Smooth muscle cell of the brain vasculature (primary cell): ENCODE measurements at places on chromosomes 1 and 21.

- DNase-seq, result peak; percentile 87
Observed at GRCh38 chr1:234373064-234373958, at the start of gene COA6. TSS of gene COA6 (plus strand) at chr1:234373456. CDS start at chr1:234373467, 11 bp downstream.

DNA sequence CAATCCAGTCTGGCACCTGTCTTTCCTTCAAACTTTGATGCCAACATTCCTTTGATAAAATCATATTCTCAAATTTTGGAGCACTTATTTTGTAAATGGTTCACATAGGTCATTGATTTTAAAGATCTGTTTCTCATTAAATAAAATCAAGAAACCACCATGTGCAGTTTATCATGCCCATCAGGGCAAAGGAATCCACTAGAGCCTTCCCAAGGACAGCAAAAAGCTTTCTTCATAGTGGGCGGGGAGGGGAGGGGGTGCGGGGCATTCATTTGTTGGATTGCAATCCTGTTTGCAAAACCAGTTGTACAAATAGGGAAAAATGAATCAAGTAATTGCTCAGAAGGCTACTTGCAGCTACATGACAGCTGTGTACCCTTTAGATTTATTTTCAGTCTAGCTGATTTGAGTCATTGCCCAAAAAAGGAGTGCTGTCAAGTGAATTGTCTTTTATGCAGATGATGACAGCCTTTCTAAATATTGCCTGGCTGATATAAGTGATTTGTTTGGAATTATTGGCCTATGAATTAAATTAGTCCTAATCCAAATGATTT, 23.0 kb downstream of the LRRC8B start:
- no peak for DNase-seq

DNA sequence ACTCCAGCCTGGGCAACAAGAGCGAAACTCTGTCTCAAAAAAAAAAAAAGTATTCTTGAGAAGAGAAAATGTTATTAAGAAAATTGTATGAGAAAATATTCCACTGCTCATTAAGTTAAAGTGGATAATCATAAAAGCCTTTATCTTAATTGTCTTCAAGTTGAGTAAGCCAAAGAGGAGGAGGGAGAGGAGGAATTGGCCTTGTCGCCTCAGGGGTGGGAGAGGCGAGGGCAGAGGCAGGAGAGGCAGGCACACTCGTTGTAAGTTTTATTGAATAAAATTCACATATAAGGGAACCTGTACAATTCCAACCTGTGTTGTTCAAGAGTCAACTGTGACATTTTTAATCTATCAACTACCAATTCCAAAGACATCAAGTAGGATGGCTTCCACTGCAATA, 820.3 kb downstream of the USP25 start:
- DNase-seq, result no peak

DNA sequence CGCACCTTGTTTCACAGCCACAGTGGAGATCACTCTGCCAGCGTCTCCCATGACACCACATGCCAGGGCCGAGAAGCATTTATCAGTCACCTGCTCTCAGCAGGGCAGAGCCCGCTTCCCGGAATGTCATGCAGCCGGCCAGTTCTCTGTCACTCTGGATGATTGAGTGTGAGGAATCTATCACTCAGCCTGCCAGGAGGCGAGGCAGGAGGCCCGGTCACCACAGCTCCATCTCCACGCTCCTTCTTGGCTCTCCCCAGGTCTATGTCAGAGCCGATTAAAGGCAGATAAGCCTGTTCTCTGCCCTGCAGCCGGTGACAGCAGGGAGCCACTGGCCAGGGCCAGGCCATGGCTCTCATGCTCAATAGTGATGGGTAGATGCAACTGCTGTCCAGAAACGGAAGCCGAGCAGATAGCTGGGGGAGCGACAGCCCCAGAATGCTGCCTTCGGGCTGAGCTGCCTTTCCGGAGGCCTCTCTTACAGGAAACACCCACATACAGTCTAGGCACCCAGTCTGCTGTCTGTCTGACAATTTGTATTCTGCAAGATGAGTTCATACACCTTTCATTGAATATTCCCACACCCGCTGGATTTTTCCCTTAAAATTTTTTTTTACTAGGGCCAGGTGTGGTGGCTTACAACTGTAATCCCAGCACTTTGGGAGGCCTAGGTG, 64.1 kb downstream of the ACTL8 start:
- DNase-seq, result no peak

GRCh38 chr1:14320518-14320917, 278.0 kb upstream of the KAZN start:
- no peak for DNase-seq

DNA sequence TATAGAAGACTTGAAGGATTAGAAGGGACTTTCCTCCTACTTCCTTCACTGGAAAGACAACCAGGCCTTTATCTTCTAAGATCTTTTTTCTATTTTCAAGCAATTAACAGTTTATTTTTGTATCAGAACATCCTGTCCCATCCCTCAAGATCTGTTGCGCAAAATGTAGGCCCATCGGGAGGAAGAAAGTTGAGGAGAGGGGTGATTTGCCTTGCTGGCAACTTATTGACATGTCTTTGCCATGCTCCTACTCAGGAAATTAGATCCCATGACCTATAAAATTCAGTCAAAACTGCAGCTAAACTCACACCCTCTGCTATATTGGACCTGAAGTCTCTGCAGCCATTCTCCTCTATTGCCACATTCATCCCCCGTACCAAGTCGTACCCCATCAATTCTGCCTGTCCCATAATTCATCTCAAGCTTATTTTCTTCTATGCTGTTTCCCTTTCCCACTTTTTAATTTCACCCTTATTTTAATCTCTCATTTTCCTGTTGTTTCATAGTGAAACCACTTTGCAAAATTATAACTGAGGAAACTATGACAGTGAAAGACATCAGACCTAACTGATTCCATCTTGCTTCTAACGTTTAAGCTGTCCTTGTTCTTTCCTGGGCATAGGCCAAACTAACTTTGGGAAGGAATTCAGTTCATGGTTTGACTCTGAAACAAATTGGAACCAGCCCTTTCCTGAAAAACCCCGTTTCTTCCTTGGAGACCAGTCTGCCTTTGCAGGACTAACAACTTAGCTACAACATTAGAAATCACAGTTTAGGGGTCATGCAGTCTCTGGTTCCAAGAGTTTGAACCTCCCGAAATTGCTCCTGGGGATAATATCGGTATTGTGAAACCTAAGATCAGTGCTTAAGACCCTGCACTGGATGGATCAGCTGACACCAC, 195.7 kb upstream of the PTBP2 start:
- no peak for DNase-seq

DNA sequence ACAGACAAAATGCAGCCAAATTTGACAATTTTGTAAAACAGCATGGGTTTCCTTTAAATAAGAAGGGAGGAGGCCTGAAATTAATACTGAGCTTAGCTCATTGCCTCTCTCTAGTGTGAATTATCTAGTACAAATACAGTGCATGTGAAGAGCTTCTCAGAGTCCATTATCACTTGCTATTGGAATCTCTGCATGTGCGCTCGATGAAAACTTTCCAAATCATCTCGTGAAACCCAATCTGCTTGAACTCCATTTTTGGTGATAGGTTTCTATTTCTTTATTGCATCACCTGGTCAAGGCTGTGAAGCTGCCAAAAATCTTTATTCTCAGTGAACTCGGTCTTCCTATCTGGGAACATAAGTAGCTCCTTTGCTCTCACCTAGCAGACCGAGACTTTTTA, 49.5 kb upstream of the LYPLAL1 start:
- no peak for DNase-seq

GRCh38 chr1:25875154-25875855, at the start of gene PAQR7:
TSS of gene PAQR7 (minus strand) at chr1:25875708. CDS start at chr1:25863839, 11,869 bp downstream.
- no peak for DNase-seq

DNA sequence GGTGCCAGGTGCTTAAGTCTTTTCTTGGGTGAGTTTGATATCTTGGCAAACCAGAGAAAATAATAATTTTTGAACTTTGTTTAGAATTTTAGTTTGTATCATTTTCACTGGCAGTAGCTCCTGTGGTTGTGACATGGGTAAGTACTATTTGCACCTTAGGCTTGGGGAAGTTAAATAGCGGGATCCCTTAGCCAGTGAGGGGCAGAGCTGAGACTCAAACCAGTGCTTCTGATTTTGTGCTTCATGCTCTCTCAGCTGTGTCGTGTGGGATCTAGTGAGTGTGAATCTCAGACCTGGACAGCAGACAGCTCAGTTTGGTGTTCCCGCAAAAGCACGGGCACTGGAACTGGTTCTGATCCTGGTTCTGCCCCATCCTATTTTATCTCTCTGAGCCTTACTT, 9.6 kb downstream of the PRCC start:
- no peak for DNase-seq

DNA sequence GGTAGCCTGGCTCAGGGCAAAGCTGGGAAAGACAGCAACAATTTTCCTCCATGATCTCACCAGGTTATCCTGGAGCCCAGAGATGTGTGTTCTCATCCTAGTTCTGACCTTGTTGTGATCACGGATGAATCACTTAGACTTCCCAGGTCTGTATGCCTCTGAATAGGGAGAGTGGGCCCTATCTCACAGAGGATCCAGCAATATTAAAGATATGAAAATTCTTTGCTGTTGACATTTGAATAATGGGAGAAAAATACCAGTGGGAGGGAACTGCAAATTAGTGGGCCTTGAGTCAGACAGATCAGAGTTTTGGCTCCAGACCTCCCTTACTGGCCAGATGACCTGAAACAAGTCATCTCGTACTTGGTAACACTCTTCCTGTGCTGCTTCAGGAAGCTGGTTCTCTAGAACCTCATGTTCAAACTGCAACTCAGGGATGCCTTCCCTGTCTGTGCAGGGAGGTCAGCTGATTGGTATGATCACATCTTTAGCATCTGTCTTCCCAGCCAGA, 32.8 kb upstream of the RNF19B start:
- no peak for DNase-seq

DNA sequence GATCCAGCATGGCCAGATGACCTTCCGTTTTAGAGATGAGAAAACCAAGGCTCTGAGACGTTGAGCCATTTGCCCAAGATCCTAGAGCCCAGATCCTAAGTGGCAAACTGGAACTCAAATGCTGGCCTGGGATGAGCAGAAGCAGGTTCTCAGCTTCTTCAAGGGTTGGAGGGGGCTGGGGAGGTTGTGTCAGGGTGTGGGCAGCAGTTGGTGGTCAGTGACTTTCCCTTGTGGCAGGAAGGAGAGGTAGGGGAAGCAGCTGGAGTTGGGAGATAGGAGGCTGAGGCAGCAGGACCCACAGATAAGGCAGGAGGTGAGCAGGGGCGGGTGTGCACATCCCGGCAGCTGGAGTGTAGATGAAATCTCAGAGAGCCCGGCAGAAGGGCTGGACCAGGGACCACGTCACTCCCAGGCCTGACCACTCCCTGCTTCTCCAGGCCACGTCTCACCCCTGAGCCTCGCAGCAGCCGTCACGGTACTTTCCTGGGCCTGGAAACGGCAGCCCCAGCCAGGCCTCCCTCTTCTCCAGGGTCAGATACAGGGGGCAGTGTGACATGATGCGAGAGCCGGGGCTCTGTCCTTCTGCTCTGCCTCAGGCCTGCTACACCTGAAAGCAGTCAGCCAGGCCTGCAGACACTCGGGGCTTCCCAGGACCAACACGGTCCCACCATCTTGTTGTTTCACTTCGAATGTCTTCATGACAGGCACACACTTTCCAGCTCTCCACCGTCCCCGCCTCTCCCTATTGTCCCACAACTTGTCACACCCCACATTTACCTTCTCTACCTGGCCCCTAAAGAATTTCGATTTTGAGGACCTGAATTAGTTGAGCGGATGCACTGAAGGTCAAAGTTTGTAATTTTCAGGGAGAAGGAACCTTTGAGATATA, 11.5 kb upstream of the LAPTM5 start:
- no peak for DNase-seq

GRCh38 chr1:76084029-76084627, 9.6 kb downstream of the ST6GALNAC3 start:
- no peak for DNase-seq

DNA sequence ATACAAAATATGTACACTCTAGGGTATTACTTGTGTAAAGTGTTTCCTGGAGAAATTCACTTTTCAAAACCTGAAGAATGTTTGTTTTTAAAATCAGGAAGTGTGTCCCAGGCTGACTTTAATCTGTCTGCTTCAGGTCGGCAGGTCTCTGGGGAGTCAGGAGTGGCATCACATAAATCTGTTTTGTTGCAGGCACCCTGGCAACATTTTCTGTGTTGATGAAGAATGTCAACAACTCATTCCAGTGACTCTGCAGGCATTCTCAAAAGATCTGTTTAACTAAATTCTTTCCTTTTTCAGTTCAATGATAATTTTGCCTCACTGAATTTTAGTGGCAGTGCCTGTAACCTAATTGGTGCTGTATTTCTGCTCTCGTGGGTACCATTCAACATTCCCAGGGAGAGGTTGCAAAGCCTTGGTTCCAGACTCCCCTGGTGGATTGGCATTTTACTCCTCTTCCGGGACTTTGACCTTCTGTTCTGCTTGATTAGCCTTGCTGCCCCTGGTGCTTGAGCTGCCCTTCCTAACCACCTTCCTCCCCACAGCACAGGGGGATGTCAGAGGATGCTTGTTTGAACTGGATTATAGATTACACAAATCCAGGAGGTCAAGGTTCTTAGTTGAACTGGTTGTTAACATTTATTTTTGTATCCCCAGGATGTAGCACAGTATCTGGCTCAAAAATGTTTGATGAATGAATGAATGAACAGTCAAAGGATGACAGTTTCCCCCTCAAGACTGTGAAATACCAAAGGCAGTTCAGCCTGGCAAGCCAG, 55.4 kb upstream of the LPGAT1 start:
- no peak for DNase-seq

DNA sequence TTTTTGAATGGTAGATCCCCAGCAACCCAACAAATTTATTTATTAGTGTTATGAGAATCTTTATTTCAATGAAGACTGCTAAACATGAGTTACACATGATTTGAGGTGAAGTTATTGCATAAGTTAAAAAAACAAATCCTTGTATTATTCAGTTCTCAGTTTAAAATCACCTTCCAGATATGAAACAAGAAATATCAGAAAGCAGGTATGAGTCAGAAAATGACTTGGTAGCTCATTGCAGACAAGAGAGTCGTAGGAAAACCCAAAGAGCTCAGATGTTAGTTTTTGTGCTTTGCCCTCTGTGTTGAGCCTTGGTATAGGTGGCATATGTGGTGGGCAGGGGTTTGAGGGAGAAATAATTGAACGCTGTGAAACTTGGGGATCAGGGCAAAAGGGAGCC, 339.4 kb downstream of the BRINP3 start:
- no peak for DNase-seq

DNA sequence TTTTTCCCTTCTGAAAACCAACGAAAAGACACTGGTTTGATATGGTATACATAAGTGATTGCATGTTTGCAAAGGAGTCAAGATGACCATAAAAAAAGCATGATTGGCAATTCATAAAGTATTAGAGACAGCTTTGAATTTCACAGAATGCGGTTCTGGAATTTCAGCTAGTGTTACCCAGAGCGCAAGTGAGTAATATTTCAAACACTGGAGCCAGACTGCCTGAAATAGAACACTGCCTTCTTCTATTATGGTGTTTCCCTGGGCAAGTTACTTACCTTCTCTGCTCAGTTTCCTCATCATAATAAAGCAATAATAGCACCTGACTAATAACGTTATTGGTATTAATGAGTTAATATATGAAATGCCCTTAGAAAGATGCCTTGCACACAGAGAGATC, 54.7 kb downstream of the NEGR1 start:
- no peak for DNase-seq
